ENCODE measurements at places on chromosomes 5 and 9.

DNA sequence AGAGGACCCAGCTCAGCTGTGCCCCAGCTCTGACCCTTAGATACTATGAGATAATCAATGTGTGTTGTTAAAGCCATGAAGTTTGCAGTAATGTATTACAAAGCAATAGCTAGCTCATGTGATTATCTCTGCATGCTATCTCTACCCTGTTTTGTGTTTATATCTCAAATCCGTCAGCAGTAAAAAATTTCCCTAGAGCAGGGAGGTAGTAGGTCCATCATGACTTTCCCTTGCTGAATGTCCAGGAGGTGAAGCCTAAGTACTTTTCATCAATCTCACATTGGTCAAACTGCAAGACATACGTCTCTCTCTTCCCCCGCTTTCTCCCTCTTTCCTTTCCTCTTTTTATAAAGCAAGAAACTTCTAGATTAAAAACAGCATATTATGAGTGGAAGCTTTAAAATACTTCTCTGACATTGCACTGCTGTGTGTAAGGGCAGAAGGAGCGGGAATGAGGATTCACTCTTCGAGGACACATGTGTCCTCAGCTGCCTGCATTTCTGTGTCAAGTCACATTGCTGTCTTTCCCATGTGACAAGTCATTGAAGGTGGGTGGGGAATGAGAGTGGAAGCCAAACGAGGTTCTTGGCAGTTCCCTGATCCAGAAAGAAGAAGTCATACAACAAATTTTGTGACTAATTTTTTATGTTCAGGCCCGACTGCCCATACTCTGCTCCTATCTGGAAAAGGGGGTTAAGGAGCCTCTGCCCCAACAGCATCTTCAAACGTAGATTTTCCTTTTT, 93.1 kb upstream of the RETREG1 start:
- DNase-seq: no peak

DNA sequence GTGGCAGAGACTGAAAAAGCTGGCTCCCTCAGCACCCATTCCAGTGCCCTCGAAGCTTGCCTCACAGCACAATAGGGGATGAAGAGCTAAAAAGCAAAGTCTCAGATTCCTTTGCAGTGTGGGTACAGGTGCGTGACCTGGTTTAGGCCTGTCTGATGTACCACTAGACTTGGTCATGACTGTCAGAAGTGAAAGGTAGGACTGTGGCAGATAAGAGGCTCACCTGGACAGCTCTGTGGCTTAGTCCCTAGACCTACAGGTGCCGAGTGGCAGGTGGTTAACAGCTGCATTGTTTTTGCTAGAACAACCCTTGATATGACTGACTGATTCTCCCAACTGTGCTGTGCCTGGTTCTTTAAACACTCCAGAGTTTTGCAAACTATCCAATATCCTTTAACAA, 14.7 kb upstream of the SFXN1 start:
- DNase-seq: no peak

GRCh38 chr5:54091307-54092130, 218.9 kb downstream of the ARL15 start:
- no peak for DNase-seq

DNA sequence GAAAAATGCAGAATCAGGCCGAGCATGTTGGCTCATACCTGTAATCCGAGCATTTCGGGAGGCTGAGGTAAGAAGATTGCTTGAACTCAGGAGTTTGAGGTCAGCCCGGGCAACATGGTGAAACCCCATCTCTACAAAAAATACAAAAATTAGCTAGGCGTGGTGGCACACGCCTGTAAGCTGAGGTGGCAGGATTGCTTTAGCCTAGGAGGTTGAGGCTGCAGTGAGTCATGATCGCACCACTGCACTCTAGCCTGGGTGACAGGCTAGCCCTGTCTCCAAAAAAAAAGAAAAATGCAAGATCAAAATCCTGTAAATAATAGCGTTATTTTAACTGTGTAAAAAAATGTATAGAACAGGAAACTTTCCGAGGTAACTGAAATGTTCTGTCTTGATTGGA, 39.4 kb downstream of the RNF44 start:
- no peak for DNase-seq

GRCh38 chr5:27594141-27594540, 555.8 kb upstream of the CDH9 start:
- no peak for DNase-seq

DNA sequence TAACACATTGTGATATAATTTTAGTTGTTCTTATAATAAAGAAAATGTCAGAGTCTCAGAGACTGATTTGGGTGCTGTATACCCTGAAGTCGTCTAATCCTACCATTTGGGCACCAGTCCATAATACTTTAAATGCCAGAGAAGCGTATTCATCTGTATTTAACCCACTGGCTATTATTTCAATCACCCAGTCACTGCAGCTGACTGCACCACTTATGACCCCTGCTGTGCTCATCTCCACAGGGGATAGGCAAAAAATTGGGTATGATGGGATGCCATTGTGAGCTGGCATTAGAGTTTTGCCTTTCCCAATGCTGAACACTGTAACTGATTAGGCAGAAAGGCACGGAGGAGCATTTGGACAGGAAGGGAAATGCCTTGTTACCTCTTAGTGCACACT, 599.7 kb downstream of the CAAP1 start:
- no peak for DNase-seq

GRCh38 chr9:88781628-88782391, 209.5 kb upstream of the S1PR3 start:
- peak; percentile 3 for DNase-seq

- DNase-seq: no peak
Measured at GRCh38 chr9:112207451-112207850, 32.4 kb upstream of the SUSD1 start.

DNA sequence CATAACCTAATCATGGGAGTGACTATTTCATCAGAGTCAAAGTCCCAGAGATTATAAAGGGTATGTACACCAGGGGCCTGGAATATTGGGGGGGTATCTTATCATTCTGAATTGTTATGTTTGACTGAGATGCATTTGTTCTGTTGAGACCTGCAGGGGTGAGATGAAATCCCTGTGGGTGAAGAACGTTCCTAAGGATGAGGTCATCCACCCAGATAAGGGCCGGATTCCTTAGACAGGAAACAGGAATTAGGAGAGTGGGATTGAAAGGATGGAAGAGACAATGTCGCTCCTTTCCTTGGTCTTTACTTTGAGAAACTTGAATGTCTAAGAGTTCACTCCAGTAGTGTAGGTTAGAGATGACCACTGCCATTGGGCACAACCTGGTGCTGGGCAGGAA, 54.7 kb downstream of the GAS1 start:
- no peak for DNase-seq

GRCh38 chr5:129069292-129069691, 25.3 kb upstream of the ISOC1 start:
- DNase-seq: no peak

- no peak for DNase-seq
Measured at GRCh38 chr9:90114641-90115425, 510.0 kb downstream of the GADD45G start.

- DNase-seq: peak; percentile 37
Measured at GRCh38 chr5:62631909-62632580, 53.4 kb downstream of the LRRC70 start.

DNA sequence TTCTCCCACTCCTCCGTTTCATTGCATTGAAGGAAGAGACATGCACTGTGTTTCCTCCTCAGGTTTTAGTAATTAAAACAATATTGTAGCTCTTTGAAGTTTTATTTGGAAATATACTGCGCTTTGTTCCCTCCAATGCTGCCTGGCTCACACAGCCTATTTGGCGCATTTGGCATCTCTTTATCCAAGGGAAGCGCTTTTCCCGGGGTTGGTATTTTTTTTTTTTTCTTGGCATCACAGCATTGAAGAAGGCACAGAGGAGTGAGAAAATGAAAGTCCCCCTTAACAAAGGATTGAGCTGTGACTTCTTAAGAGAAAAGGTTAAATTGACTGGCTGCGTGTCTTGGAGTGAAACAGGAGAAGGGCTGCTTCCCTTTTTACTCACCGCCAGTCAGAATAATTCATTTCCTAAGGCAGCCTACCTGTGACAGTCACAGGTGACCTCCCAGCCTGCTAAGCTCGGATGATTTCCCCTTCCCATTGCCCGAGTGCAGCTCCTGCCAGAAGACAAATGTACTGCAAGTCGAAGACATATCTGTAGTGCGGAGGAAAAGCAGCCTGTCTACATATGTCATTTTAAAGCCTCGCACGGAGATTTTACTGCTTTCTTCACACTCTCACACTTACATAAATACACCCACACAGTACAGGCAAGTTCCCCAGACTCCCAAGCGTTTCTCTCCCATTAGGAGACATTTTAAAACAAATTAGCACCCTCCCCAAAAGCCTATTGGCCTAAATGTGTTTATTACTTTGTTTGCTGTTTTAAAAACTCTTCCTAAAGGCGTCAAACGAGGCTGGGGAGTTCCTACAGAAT, 665.5 kb upstream of the ZNF608 start:
- no peak for DNase-seq

GRCh38 chr9:4328723-4329122, 28.9 kb upstream of the GLIS3 start:
- DNase-seq: no peak

GRCh38 chr9:89952401-89952800, 347.6 kb downstream of the GADD45G start:
- no peak for DNase-seq

- DNase-seq: no peak
Measured at GRCh38 chr5:149578896-149579295, 2.4 kb upstream of the ARHGEF37 start.

DNA sequence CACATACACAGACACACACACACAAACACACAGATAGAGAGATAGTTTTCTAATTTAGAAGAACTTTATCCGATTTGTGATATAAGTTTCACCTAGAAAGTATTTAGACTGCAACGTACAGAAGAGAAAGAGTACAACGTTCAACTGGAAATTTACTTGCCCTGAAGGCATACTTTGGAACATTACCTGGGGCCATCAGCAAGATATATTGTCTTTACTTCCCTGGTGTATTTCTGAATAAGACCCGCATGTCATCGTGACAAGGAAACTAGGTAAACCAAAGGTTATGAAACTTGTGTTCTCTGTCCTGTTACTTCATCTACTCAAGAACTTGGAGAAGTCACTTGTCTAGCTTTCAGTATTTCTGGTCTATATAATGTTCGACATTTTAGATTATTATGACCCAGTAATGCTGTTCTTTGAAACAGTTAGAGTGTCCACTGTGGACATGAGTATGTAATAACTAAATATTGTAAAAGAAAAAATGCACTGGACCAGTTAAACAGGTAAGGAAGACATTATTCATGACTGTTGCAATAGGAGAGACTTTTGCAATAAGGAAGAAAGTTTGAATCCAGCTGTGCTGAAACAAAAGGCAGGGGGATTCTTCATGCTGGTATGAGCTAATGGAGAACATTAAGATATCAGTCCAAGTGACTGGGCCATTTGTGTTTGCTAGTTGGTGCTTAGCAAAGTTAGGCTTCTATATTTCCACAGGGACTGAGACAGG, 1791.1 kb downstream of the MAT2B start:
- no peak for DNase-seq

- peak; percentile 45 for DNase-seq
Measured at GRCh38 chr9:133135146-133135745, 14.2 kb upstream of the RALGDS start.

GRCh38 chr5:95410279-95410678, 19.1 kb downstream of the FAM81B start:
- DNase-seq: no peak

DNA sequence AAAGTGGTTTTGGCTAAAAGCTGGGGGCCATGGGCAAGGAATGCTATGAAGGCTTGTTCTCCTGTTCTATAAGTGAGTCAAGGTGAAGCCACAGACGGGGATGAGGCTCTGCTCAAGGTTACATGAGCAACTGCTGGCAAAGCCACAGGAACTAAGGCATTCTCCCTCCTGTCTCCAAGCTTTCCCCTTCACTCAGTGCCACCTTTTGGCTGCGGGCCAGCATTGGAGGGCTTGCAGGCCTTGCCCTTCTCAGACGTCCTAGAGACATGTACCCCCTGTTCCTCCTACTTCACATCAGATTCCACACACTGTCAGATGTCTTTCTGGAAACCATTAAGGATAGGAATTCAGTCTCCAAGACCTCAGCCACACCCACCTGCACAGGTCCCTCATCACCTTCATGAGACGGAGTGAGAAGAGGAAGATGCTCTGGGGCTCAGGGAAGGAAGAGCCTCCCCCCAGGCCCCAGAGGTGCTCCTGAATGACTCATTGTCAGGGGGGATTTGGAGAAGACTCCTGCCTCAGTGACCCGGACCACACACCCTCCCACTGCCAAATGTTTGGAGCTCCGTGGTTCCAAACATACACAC, 20.5 kb upstream of the MEIKIN start:
- DNase-seq: no peak

GRCh38 chr5:93294199-93294598, 286.8 kb downstream of the NR2F1-AS1 start:
- DNase-seq: no peak

DNA sequence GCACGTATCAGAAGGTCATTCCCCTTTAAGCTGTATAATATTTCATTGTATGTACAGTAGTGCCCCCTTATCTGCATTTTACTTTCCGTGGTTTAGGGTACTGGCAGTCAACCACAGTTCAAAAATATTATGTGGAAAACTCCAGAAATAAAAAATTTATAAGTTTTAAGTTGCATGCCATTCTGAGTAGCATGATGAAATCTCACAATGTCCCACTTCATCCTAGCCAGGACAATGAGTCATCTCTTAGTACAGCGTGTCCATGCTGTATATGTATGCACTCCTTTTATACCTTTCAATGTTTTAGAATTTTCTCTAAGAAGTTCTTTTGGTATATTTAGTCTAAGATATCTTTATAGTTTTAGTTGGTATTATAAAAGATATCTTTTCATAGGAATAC, 115.0 kb upstream of the HAND1 start:
- DNase-seq: no peak

DNA sequence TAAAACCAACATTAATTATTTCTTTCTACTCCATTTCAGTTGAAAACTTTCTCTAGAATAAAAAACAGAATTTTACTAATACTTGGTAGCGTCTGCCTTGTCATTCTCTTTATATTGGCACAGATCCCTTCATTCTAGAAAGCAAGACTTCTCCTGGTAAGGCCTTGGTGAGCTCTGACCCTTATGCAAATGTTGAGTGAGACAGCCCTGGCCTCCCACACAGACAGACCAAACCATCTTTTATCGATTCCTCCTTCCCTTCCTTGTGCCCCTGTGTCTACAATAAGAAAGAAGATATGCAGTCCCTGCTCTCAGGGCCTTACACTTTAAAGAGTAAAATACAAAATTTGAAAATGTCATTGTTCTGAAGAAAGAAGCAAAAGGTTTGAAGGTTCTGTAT, 262.2 kb downstream of the EFNA5 start:
- no peak for DNase-seq

DNA sequence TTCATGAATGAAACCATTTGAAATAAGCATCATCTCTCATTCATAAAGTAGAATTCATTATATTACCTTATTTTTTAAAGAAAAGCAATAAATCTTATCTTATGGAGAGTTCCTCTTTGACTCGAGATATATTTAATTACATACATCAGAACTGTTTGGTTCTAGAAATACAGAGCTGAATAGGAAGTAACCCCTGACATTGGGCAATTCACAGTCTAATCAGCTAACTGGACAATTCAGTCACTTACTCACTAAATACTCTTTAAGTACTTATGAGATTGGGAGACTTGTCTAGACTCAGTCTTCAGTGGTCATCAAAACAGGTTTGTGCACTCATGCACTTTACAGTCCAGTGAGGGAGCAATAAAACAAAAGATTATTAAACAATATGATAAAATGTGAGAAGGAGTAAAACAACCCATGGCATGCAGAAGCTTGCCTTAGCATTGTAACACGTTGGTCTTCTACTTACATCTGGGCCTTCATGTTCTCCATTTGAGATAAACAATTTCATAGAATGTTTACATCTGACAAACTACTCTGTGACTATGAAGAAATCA, 11.5 kb upstream of the FBXO38 start:
- DNase-seq: no peak

- no peak for DNase-seq
Measured at GRCh38 chr5:135038205-135038812, 4.3 kb upstream of the PITX1 start.

All from erythroblast (primary cell).